Stimulated activated CD4-positive, alpha-beta T cell treated with anti-CD3 and anti-CD28 coated beads, Interleukin-2, amount 100 ng/mL, for 24 hours (primary cell): ENCODE measurements at places on chromosomes 4 and X.
A peak's percentile ranks its signal among the peaks of the same experiment; 100 is the strongest.

DNA sequence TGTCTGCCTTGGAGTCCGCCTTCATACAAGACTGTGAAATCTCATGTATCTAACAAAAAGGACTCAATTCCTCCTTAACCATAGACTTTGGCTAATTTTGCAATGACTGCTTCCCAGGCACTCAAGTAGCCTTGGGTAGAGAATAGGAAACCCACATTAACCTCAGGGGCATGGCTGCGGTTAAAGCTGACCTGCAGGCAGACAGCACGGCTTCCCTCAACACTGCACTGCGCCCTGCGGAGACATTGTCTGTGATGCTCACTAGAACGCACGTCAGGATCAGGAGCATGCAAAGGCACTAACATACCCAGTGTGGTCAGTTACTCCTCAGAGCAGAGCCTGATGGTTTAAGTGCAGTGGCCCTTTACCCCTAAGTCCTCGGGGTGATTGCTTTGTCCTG lies 10.3 kb upstream of the GPR143 start:
- DNase-seq = no peak

DNA sequence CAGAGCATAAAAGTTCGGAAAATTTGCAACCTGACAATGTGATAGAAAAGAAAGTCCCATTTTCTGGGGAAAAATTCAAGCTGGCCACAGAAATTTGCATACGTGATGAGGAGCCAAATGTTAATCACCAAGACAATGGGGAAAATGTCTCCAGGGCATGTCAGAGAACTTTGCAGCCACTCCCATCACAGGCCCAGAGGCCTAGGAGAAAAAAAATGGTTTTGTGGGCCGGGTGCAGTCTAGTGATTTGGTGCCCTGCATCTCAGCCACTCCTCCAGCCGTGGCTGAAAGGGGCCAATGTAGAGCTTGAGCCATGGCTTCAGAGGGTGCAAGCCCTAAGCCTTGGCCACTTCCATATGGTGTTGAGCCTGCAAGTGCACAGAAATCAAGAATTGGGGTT lies 71.2 kb downstream of the CHRNA9 start:
- no peak for DNase-seq

DNA sequence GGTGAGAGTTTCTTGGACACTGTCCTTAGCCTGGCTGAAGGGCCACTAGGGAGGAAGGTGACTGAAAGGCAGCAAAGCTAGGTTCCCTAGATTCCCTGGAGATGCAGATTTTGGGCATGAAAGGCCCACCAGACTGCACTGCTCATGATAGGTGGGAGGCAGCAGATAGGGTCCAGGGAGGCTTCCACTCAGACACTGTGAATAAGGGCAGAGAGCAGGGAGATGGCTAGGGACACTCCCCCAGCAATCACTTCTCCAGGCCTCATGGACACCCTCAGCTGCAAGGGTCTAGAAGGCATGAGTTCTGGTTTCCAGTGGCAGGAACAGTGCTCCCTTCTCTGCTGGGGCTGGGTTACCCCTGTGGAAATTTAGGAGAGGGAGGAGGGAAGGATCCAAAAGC lies 20.1 kb downstream of the ARMCX2 start:
- DNase-seq = no peak

- no peak for DNase-seq
These were observed 17.4 kb downstream of the RTL5 start for GRCh38 chrX:72114306-72114705.

- no peak for DNase-seq
These were observed 39.8 kb downstream of the PLK4 start for GRCh38 chr4:127920521-127920920.

GRCh38 chr4:77564231-77564630 lies 41.4 kb upstream of the CXCL13 start:
- no peak for DNase-seq

DNA sequence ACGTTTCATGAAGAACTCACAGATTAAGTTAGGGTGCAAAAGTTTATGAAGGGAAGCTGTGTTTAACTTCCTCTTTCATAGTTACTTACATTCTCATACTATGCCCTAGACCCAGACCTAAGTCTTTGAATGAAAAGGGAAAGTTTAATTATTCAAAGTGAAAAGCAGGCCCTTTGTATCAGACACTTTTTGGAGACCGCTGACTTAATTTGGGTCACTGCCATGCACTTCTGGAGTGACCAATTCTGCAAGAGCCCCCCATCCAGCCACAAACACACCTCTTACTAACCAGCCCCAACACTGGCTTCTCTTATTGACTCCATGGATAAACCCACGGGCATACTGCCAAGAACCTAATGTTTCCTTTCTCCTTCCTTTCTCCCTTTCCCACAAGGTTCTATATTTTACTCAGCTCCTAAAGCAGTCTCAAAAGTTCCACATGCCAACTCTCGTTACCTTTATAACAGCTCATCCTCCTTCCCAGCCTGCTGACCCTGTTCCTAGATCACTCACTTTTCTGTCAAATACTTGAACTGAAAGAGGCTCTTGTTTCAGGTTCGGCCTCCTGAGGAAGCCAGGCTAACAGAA lies 34.5 kb downstream of the ABCE1 start:
- DNase-seq = no peak

- DNase-seq = peak; percentile 42
These were observed 128.4 kb downstream of the REELD1 start for GRCh38 chr4:146342600-146343192.

GRCh38 chr4:2689825-2690700 lies 66.1 kb downstream of the TNIP2 start:
- no peak for DNase-seq

- no peak for DNase-seq
These were observed 632.0 kb downstream of the IQCM start for GRCh38 chr4:149183638-149184037.

DNA sequence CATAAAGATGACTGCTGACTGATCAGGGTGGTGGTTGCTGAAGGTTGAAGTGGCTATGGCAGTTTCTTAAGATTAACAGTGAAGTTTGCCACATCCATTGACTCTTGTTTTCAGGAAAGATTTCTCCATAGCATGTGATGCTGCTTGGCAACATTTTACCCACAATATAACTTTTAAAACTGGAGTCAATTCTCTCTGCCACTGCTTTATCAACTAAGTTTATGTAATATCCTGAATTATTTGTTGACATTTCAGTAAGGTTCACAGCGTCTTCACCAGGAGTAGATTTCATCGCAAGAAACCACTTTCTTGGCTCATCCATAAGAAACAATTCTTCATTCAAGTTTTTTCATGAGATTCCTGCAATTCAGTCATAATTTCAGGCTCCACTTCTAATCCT lies 166.5 kb upstream of the SPRY1 start:
- DNase-seq = no peak
